ENCODE measurements at places on chromosomes 4 and X.

- DNase-seq, result no peak
Observed at GRCh38 chrX:1589356-1590130, 1.9 kb upstream of the AKAP17A start.

- no peak for DNase-seq
Observed at GRCh38 chr4:55795341-55795740, 24.2 kb upstream of the EXOC1L start.

GRCh38 chr4:25722964-25723363, 67.3 kb downstream of the SLC34A2 start:
- DNase-seq, result no peak

- DNase-seq, result peak; percentile 17
Observed at GRCh38 chr4:7393601-7394575, 40.8 kb downstream of the PSAPL1 start.

DNA sequence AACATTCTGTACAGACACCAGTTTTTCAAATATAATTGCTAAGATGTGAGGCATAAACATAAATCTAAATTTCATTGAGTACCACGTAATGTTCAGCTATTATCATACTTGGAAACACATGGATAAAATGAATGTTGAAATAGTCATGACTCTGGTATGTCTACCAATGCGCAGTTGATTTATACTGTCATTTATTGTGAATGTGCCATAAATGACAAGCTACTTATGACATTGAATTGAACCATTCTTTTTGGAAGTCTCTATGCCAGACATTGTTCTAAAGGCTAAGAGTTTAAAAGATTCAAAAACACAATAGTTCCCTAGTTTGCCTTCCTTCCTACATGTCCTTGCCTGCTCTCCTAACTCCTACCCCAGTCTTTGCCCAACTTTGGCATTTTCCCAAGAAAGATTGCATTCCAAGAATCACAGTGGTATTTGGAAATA, 96.6 kb upstream of the DMD start:
- DNase-seq, result no peak

DNA sequence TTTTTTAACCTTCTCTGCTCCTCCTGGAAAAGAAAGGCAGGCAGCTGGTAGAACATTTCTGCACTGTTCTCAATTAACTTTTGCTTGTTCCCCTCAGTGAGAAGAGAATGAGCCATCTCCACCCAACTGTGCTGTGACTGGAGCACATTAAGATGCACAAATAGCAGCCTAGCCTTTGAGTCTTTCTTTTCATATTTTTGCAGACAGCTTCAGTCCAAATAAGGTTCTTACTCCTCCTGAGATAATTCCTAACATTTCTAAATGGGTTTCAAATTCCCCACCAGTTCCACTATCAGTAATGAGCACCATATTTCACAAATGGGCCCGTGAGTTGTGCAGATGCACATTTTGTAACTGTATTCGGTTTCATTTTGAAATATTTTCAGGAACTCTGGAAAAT, 118.6 kb downstream of the SPCS3 start:
- no peak for DNase-seq

GRCh38 chrX:17655211-17656034, 81.9 kb upstream of the SCML1 start:
- DNase-seq, result peak; percentile 17

GRCh38 chrX:42269186-42269585, 345.8 kb upstream of the CASK start:
- DNase-seq, result no peak

DNA sequence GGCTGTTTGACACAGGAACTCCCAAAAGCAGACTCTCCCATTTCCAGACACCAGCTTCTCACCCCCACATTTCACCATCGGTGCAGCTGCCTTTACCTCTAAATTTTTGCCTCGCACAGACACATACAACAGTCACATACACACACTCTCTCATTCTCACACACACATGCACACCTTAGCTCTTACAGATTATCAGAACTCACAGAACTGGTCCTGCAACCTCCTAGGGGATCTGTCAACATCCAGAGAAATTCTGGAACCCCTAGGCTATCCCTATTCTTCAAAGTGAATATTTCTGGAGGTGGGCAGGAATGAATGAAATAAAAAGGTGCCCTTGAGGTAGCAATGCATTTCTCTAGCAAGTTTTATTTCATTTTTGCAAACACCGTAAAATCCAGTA, 4.1 kb downstream of the HS6ST2 start:
- DNase-seq, result no peak

GRCh38 chr4:57588557-57588956, 478.4 kb upstream of the IGFBP7 start:
- DNase-seq, result no peak

- no peak for DNase-seq
Observed at GRCh38 chr4:150855981-150856510, 159.0 kb downstream of the LRBA start.

- no peak for DNase-seq
Observed at GRCh38 chr4:141789716-141790115, 153.3 kb downstream of the IL15 start.

DNA sequence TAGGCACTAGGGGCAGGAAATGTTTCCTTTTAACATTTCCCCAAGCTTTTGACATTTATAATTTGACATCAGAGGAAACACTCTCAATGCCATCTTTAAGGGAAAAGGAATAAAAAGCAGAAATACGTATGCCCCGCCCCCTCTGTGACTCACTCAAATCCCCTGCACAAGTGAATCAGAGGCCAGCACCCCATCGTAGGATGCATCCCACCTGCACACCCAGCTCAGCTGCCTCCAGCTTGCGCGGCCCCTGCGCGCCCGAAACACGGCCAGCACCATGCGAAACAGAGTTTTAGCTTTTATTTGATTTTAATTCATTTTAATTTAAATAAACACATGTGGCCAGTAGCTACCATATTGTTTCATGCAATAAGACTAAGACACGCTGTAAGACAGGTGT, 29.5 kb downstream of the ABLIM2 start:
- no peak for DNase-seq

- DNase-seq, result no peak
Observed at GRCh38 chrX:39514801-39515200, 583.0 kb downstream of the BCOR start.

DNA sequence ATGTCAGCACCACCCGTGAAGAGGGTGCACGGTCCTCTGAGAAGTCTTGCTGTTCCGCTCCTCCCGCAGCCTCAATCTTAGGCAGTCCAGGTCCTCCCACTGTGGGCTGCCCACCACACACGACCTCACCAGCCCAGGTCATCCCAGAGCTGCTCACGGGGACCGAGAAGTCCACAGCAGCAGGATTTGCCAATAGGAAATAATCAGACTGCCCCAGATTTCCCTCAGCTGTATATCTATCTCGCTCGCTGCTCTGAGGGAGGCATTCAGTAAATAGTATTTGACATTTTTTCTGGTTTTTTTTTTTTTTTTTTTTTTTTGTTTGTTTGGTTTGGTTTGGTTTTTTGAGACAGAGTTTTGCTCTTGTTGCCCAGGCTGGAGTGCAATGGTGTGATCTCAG, 83.8 kb downstream of the STOX2 start:
- no peak for DNase-seq

DNA sequence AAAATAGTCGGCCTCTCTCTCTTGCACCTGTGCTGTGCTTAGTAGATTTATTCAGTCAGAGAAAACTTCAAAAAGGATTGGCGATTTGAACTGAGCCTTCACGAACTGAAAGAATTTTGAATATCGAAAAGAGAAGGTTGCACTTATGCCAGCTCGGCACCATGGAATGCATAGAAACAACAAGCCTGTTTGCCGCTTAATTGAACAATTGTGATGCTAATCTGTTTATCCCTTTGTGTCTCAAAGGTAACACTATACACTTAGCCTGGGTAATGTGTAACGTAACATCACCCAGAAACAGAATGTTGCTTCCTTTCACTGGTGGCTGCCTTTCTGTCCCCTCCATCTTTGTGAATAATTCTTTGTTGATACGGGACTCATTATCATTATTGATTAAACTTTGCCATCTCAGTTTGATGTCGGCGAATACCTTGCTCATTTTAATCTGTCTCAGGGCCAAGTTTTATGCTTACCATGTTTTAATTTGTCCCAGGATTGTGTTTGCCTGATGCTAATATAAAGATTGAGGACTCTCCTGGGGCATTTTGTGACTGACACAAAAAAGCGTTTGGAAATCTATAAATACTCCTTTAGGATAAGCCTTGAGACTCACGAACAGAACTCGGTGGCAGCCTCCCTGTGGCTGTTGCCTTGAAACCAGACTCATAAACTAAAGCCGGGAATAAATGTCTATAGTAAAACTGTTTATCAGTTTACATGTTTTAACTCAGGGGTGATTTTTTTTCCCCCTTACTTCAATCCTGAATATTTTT, 400.5 kb downstream of the RAPGEF2 start:
- no peak for DNase-seq

GRCh38 chrX:8971116-8971515, 62.8 kb downstream of the FAM9B start:
- no peak for DNase-seq

DNA sequence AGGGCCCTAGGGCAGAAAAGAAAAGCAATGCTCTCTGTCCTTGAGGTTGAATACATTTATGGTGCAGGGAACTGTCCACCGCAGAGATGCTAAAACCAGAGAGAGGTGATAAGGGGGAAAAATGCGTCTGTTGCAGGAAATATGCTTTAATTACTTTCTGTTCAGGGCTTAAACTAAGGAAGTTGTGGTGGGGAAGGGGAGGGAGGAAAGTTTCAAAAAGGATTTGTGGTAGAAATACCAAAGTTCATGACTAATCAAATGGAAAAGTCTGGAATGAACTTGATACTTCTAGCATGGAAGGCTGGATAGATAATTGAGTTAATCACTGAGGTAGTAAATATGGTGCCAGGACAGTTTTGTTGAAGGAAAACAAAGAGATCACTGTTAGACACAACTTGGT, 99.0 kb downstream of the ASB9 start:
- DNase-seq, result no peak

- DNase-seq, result no peak
Observed at GRCh38 chr4:146123231-146123630, 52.3 kb upstream of the LSM6 start.

DNA sequence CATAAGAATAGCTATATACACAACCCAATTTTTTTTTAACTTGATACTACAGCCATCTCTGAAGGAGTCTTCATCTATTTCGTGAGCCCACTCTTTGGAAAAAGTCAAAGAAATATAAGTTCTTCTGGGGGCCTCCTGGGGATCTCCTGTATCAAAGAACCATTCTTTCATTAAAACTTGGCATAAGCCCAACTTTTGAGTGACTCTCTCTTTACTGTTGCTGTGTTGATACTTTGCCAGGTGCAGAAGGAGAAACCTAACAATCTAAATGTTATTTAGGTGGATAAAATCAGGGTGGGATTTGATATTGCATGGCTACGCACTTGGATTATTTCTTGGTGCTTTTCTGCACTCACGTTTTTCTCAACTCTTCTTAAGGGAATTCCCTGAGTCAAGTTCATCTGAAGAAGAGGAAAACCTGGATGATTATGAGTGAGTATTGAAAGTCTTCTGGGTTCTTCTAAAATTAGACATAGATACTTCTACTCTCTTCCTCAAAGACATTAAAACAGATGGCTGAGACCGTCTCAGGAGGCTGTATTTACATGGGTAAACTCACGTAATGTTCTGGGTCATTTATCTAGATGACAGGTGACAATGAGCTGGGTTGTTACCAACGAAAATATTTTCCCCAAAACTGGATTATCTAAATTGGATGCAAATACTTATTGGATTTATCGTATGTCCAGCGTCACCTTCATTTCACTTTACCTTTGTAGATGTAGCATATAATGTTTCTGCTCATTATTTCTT, 25.2 kb downstream of the BMX start:
- DNase-seq, result no peak

- no peak for DNase-seq
Observed at GRCh38 chr4:113604955-113605354, 156.6 kb downstream of the CAMK2D start.

- DNase-seq, result peak; percentile 95
Observed at GRCh38 chr4:104494822-104495559, at the start of gene CXXC4. TSS of gene CXXC4 (minus strand) at chr4:104494894. CDS start at chr4:104491802, 3,092 bp downstream.

GRCh38 chrX:105744291-105744690, 78.0 kb upstream of the NRK start:
- DNase-seq, result no peak

- DNase-seq, result no peak
Observed at GRCh38 chr4:108126806-108127205, 41.9 kb downstream of the LEF1 start.

GRCh38 chr4:123469245-123469644, 72.7 kb downstream of the SPRY1 start:
- no peak for DNase-seq

- DNase-seq, result no peak
Observed at GRCh38 chr4:16000708-16001483, 37.9 kb upstream of the FGFBP2 start.

DNA sequence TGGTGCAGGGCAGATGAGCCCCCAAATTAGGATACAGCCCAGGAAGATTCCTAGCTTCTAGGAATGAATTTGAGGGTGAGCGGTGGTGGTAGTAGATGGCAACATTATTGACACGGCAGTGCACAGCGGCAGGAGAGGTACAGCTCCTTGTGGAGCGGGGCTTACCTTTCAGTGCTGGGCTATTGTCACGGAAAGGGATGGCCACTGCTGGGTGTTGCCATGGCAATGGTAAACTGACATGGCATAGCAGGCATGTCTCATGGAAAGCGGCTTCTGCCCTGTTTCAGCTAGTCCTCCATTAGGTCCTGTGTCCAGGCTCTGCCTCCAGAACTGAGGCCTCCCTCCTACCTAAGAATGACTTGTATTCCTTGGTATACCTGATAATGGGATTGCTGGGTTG, 81.8 kb upstream of the WDR1 start:
- no peak for DNase-seq

- no peak for DNase-seq
Observed at GRCh38 chr4:70943114-70943513, 40.9 kb downstream of the MOB1B start.

DNA sequence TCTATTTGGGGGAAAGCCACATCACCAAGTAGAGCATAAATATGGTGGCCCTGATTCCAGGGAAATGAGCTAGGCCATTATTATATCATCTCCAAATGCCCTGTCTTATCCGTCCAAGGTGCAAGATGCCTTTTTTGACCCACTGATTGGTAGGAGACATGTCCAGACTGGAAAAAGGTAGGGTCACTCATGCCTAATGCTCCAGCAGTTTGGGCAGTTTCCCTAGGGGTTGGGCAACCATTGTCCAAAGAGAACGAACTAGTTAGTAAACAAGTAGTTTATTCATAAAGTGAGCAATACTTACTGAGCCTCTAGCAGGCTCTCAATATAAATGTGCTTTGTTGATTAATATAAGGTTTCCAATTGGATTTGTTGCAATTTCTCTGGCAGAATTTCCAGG, 6.2 kb downstream of the FHDC1 start:
- no peak for DNase-seq

DNA sequence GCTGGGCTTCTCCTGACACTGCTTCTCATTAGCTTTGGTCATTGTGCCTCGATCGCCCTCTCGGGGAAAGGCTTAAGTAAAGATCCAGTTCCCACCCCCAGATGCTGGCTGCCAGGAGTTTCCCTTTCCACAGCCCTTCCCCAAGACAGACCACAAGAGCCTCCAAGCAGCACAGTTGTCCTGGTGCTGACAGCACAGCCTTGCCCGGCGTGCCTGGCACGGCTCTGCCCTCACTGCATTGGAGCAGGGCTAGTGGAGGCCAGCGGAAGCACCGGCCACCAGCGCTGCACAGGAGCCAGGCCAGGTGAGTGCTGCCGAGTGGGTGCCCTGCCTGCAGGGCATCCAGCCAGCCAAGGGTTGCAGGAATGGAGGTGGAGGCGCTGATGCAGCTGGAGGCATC, 9.7 kb upstream of the MSANTD1 start:
- DNase-seq, result no peak

- peak; percentile 88 for DNase-seq
Observed at GRCh38 chr4:110516106-110516922, 40.4 kb downstream of the ENPEP start.

- no peak for DNase-seq
Observed at GRCh38 chrX:115712484-115712883, 151.5 kb downstream of the PLS3 start.

Measured in WERI-Rb-1 (cell line).